Stimulated activated CD4-positive, alpha-beta T cell treated with anti-CD3 and anti-CD28 coated beads, Interleukin-15, amount 100 ng/mL, for 1 hour (primary cell): ENCODE measurements at places on chromosomes 1 and 21.

GRCh38 chr1:37108596-37109188, 74.4 kb upstream of the GRIK3 start:
- DNase-seq: no peak

DNA sequence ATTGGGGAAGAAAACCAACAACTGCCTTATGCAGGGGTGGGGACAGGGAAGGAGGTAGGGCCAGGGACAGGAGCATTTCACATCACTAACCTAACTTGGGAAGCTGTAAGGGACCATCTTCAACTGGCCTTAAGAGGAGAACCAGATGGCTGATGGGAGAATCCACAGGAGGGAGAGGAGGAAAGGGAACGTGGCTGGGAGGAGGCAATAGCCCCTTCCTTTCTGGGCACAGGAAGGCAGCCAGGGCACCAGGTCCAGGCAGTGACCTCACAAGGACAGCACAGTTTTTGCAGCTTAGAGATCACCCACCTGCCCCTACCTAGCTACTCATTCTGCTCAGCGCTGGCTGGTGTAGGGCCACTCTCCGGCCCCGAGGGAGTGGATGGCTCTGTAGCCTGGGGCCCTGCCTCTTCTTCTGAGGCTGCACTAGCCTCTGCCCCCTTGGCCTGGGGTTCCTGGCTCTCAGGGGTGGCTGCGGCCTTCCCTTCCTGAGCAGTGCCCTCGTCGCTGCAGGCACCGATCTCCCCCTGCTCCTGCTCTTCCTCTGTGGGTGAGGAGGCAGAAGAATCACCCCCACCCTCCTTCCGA, 1.7 kb downstream of the MARCKSL1 start:
- DNase-seq: no peak

DNA sequence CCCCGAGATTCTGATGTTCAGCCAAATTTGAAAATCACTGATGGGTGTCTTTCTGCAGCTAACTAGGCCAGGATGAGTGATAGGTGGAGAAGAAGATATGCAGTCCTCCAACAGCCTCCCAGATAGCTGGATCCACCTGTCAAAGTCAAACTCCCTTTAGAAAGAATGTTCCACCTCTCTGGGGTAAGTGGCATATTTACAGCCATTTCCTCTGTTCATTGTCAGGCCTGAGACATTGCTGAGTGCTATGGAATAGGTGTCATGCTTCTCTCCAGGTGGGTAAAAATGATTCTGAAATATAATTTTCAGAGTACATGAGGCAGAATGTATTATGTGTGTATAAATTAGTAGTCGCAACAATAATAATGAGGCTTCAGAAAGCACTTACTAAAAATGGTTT, 316.8 kb downstream of the TTLL7 start:
- no peak for DNase-seq

- no peak for DNase-seq
These were observed 1.8 kb downstream of the FNDC5 start for GRCh38 chr1:32868806-32869455.

DNA sequence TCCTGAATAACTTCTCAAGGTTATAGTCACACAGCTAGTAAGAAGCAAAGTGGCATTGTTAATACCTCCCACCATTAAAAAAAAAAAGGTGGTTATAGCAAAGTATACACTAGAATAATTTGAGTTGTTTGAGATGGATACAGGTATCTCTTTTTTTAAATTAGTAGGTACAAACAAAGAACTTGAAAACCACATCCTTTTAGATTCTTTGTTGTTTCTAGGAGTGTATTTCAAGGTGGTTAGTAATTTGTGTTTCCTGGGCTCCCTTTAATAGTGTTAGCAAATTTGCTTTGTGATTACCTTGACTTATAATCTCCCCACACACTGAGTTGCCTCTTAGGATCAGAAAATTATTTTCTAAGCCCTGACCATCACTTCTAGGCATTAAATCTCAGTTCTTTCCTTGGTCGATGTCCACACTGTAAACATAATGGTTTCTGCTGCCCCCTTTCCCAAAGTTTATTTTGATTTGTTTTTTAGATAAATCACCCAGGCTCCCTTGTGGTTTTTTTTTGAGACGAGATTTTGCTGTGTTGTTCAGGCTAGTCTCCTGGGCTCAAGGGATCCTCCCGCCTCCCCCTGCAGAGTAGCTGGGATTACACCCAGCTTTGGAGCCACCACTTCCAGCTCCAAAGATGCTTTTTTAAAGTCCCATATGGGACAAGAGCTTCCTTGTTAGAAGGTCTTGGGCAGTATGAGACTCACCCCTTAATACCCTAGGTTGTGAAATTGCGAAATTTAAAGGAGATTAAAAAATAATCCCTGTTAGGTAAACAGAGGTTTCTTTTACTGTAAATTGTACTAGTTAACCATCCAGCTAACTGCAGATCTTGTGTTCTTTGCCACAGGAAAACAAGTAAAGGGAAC, 6.2 kb downstream of the AKIRIN1 start:
- DNase-seq: no peak

DNA sequence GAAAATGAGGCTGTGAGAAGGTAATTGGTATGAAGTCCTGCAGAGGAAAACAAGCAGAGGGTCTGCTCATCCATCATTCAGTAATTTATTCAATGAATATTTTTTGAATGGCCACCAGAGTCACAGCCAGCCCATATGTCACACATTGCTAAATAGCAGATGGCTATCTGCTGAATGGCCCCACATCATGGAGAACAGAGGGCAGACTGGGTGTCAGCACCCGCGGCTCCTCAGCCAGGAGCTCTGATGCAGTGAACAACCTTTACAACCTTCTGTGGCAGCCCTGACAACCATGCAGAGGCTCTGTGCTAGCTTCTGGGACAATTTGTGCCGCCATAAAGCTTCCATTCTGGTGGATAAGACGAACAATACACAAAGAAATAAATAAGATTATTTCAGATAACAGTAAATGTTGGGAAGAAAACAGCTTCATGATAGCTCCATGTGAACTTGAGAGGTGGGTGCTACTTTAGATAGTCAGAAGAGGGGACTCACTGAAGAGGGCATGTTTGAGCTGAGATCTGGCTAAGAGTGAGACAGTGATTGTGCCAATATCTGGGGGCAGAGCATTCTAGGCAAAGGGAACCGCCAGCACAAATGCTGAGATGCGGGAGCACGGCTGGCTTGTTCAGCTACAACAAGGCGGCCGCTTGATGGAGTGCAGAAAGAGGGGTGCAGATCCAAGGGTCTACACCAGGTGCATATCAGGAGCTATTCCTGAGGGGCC, 2.8 kb upstream of the C1orf210 start:
- DNase-seq: no peak

GRCh38 chr1:101285922-101286570, 49.2 kb downstream of the S1PR1 start:
- DNase-seq: no peak

DNA sequence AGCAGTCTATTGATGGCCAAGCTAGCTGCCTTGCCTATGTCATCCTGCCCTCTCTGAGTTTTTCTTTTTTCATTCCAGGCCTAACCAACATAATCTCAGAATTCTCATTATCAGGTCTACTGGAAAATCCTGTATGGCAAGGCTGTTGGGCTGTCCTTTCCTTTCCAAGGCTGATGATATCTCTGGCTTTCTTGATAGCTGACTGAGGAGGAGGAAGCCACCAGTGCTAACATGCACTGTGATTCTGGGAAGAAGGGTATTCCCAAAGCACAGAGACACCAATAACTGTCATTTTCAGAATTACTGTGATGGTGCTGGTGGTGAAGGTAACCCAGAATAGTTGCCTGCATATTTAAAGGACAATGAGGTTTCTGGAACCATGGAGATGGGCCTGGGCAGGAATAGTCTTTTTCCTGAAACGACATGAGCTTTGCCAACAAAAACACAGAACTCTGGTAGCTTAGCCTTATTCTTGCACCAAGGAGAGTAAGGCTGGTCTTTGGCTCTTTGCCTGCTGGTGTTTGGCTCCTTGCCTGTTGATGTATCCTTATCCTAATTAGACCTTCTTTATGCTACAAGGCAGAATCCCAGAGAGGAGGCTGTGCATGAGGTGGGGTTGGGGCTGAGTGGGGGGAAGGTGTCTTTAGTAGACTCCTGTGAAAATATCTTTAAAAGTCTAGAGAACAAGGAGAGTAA, 157.4 kb downstream of the TNFSF18 start:
- DNase-seq: no peak

- DNase-seq: no peak
These were observed 27.0 kb downstream of the STYXL2 start for GRCh38 chr1:167120899-167121298.

GRCh38 chr1:29555043-29555620, 318.8 kb downstream of the PTPRU start:
- no peak for DNase-seq

DNA sequence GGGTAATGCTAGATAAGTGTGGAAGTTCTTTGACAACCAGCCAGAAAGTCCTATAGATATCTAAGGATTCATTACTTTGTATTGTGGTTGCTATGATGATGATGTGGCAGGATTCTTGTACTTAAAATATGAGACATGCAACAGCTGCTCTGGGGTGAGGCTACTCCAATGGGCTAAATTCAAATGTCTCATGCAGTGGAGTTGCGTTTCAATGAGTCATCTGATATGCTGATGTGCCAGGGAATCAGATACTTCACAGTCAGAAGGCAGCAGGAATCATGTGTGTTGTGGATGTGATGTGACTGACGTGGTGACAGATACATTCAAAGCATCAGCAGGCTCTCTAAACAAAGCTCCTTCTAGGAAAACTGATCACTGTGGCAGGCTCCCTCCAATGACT, 66.5 kb downstream of the TSEN15 start:
- DNase-seq: no peak

DNA sequence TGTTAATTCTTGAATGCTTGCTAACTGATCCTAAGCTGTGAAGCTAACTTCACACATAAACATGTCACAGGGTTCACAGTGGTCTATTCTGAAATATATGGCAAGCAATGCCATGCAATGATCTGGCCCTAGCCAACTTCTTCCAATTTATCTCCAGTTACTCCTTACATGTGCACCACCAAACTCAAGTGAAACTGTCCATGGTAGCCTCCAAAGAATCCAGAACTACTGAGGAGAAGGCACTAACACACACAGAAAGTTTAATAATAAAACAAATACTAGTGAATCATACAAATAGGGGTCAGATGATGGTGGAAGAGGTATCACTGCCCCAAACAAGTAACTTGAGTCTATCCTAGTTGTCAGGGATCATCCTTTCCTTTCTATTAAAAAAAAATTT, 172.6 kb upstream of the RAB4A start:
- DNase-seq: no peak

DNA sequence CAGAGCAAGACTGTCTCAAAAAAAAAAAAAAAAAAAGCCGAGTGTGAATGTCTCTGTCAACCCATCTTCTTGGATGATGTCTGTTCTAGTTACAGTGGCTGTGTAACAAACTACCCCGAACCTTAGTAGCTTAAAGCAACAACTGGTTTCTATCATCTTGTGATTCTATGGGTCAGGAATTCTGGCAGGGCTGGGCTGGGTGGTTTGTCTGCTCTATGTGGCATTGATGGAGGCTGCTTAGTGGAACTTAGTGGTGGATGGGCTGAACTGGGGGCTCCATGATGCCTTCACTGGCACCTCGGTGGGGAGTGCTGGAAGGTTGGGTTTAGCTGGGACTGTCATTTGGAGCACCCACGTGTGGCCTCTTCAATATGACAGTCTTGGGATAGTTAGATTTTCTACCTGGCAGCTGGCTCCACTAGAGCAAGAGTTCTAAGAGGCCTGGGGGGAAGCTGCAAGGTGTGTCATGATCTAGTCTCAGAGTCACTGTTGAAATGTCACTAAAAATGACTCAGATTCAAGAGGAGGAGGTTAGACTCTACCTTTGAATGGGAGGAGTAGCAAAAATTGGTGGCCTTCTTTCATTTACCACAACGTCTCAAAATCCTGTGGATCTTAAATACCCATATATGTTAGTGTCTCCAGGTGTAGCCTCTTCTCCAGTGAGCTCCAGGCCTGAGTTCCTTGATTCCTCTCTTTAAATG, 18.6 kb downstream of the ACOT11 start:
- no peak for DNase-seq

- no peak for DNase-seq
These were observed 11.8 kb upstream of the XCL2 start for GRCh38 chr1:168555508-168556046.

- DNase-seq: no peak
These were observed 16.4 kb upstream of the TARBP1 start for GRCh38 chr1:234495231-234495990.

GRCh38 chr1:8274352-8274751, 43.6 kb upstream of the SLC45A1 start:
- DNase-seq: no peak

- DNase-seq: no peak
These were observed 902 bp downstream of the AP4B1 start for GRCh38 chr1:113903501-113904292.

DNA sequence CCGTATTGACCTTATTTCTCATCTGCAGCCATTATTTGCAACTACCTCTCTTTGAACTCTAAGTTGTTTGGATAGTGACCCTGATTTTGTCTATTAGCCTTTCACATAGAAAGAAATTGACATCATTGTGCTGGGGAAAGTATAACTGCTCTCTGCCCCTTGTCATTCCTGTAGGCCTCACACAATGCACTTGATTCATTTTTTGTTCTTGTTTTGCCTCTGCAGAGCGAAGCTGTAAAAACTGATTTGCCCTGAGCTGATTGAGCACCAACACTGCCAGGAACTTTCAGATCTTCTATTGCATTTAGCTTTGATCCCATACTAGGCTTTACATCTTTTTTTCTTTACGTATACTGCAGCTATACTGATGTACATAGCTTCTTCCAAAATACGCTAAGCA, 167.2 kb upstream of the PTBP2 start:
- DNase-seq: no peak

- DNase-seq: no peak
These were observed 9.2 kb upstream of the BEND5 start for GRCh38 chr1:48785869-48786268.

- no peak for DNase-seq
These were observed 124.3 kb downstream of the ATG4C start for GRCh38 chr1:62908168-62908695.
